ENCODE measurements at places on chromosomes 6 and 20. TPM values are rescaled to one million over a fixed set of nuclear protein-coding genes. Genes with fewer than 3 reads are reported as not detected.

DNA sequence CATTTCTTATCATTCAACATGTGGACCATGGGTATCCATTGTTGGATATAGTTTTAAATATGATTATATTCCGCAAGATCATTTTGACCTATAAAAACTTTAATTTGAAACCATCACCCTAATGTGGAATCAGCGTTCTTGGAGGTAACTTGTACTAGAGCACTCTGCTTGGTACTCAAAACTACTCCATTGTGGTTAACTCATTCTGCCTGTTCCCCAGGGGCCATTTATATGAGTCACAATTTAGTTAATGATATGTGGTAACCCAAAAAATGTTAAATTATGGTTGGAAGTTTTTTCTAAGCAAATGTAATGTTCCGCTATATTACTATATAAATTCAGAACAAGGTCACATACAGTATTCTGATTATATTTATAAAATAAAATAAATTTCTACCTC, 109.3 kb downstream of the TRDN start:
- DNase-seq, result peak; percentile 16

LAMA2 gene
- total RNA-seq, result 4.3 TPM

RAB5IF gene
- total RNA-seq, result 338 TPM

SRC gene
- total RNA-seq, result 17.8 TPM

DNA sequence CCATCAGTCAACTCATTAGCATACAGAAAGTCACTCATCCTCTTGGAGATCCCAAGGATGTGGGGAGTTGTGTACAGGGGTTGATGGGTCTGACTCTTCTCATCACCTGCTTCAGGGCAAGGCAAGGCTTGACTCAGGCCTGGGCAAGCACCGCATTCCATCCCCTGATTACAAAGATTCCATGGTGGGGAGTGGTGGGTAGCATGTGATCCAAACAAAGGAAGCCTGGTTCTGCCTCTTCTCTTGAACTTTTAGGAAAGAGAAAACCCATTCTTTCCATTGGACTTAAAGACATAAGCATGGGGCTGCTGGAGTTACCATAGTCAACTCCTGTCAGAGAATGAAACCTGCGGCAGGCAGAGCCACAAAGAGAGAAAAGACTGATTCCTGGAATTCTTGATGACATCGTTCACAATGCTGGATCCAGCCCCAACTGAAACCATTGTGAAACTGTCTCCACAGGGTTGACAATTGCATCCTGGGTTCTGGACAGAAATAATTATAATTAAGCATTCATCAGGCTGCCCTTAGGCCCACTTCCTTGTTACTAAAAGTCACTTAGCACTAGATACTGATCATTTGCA, 235.8 kb upstream of the KCNG1 start:
- peak; percentile 70 for DNase-seq

- DNase-seq, result peak; percentile 47
These were observed 3.4 kb upstream of the RSPO4 start for GRCh38 chr20:1005452-1006027.

GRCh38 chr6:4362326-4362725, 227.0 kb upstream of the ECI2 start:
- DNase-seq, result no peak

- DNase-seq, result no peak
These were observed 21.8 kb downstream of the PCK1 start for GRCh38 chr20:57582432-57583288.
